ENCODE measurements at places on chromosomes 16 and 17. TPM values are rescaled to one million over a fixed set of nuclear protein-coding genes. Genes with fewer than 3 reads are reported as not detected.

The BHLHA9 gene
- total RNA-seq, result not detected

DNA sequence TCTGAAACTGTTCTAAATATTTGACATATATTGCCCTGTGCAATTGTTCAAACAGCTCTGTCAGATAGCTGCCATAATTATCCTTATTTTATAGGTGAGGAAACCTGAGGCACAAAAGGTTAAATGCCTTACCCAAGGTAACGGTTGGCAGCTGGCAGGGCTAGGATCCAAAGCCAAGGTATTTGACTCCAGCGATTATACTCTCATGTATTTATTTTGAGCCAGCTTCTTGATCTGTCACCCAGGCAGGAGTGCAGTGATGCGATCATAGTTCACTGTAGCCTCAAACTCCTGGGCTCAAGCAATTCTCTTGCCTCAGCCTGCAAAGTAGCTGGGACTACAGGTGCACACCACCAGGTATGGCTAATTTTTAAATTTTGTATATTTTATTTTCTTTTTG lies 7.2 kb downstream of the ENO3 start:
- DNase-seq, result no peak

DNA sequence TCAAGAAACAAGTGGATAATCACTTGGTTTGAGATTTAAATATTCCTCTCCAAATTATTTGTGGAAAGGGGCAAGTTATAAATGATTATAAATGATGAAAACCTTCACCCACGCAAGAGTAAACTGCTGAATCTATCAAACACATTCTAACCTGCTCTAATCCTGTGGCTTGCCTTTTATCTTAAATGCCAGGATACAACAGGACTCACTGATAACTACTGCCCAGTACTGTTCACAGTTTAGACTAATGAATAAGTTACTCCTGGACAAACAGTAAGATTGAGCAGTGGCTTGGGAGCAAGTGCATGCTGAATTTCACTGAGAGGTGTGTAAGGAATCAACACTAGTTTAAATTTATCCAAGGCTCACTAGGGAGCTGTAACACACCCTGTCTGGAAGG lies 31.1 kb downstream of the IGF2BP1 start:
- DNase-seq, result no peak

GRCh38 chr17:29565643-29566472 lies 979 bp downstream of the ABHD15 start:
- DNase-seq, result peak; percentile 59

DNA sequence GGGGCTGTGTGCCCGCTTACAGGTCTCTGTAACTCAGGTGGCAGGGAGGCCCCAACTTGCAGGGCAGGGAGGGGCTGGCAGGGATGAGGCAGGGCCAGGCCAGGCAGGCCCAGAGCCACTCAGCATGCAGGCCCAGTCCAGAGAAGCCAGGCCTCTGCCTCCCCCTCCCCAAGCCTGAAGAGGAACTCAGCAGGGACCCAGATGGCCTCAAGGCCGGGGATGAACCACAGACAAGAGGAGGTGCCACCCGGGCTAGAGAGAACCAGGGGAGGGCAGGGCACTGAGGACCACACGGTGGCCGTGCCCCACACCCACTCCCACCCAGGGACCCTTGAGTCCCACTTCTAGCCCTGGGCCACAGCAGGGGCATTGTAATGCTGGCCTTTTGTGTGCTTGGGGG lies 29.8 kb upstream of the EIF1 start:
- DNase-seq, result no peak
